ENCODE measurements at places on chromosomes 5 and 9.

DNA sequence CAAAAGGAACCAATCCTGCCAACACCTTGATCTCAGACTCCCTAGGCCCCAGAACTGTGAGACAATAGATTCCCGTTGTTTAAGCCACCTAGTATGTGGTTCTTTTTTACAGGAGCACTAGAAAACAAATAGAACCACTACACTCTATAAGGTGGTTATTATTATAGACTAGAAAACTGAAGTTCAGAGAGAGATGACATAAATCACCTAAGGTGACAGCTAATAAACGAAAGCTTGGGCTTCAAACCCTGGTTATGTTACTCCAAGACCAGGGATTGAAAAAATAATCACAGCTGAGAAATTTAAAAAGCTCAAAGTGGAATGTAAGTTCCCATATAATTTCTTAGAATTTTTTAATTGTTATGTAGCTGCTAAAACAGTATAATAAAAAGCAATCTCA, 716.2 kb upstream of the DMAC1 start:
- no peak for DNase-seq
- no peaks in the 10 kb centered on the region for H3K27me3 ChIP-seq
- H3K36me3 ChIP-seq: no peaks in the 10 kb centered on the region
- H3K4me1 ChIP-seq: no peaks in the 10 kb centered on the region
- no peak overlapping the region for H3K4me3 ChIP-seq
- no peak overlapping the region for H3K27ac ChIP-seq

DNA sequence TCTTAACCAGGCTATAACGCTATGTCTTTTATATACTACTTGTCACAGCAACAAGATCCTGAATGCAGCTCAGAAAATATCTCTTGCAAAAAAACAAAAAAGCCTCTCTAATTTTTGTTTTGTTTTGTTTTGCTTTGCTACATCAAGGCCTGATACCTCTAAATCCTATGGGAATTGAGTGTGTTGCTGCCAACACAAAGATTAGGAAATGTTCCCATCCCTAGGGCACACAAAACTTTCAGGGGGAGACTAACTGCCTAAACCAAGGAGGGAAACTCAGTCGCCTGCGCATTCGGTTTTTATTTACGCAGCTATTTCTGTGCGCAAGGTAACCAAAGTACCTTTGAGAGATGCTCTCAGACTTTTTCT, 1.7 kb downstream of the SSBP2 start:
- peaks cover 21% of the 10 kb centered on the region for H3K4me1 ChIP-seq
- no peak for DNase-seq
- no peaks in the 10 kb centered on the region for H3K36me3 ChIP-seq
- H3K27ac ChIP-seq: no peak overlapping the region
- H3K27me3 ChIP-seq: no peaks in the 10 kb centered on the region

- DNase-seq: no peak
- H3K36me3 ChIP-seq: no peaks in the 10 kb centered on the region
- no peaks in the 10 kb centered on the region for H3K27me3 ChIP-seq
- no peak overlapping the region for H3K27ac ChIP-seq
- H3K4me1 ChIP-seq: no peaks in the 10 kb centered on the region
- H3K4me3 ChIP-seq: no peak overlapping the region
Measured at GRCh38 chr5:170440771-170441392, 51.7 kb upstream of the KCNMB1 start.

DNA sequence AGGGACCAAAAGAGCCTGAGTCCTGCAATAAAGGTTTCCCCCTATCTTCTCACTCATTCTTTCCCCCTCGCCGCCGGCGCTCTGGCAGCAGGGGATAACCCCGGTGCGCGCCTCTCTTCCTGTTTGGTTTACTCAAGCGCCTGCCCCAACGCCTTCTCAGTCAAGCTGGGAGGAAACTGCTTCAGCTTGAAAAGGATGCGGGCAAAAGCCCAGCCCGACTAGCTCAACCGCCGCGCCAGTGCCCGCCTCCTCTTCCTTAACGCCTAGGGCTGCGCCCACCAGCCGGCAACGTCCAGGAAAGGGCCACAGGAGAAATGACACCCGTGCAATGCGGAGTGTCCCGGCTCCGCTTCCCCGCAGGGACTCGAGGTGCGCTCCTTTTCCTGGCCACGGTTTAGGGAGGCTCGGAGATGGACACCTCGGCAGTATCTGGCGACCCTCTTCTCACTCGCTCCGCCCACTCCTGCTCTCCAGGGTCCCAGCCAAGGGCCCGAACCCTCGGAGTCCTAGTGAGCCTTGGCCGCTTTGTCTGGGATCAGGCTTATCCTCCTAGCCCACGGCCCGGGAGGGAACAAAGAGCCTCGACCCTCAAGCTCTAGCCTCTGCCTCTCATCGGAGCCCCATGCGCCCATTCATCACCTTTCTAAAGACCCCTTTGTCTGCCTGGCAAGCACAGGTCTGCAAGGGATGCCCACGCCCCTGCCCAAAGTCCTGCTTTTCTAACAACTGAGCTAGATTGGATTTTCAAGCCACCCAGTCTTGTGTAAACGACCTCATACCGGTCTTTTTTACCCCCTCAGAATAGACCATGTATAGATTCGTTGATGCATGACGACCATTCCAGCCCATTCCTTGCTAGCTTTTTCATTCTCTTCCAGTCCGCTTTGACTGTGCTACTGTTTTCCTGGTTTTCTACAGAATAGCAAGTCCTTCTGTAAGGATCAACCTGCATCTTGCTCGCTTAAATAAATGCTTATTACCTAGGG, 2.0 kb downstream of the ST8SIA4 start:
- H3K4me3 ChIP-seq: peak overlapping the region; percentile 54

- no peaks in the 10 kb centered on the region for H3K4me1 ChIP-seq
- peak; percentile 25 for DNase-seq
- H3K27me3 ChIP-seq: no peaks in the 10 kb centered on the region
- no peak overlapping the region for H3K27ac ChIP-seq
Measured at GRCh38 chr5:73985145-73985544, 359.1 kb downstream of the ARHGEF28 start.

DNA sequence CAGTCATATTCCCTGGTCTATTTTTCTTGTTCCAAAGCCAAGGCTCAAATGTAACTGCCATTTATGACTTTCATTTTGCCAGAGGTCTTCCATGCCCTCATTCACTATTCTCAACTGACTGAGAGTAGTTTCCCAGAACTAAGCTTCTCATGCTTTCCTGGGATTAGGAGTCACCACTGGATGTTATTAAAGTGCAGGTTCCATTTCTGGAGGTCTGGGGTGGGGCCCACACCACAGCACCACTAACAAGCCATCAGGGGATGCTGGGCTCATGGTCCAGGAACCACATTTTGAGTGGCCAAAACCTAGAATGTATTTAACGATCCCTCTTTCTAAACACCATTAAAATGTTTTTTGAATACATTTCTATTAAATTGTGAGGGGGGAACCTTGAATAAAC, 677.6 kb downstream of the SEMA5A start:
- H3K4me3 ChIP-seq: no peak overlapping the region
- no peak for DNase-seq
- H3K27me3 ChIP-seq: peaks cover 59% of the 10 kb centered on the region
- H3K4me1 ChIP-seq: no peaks in the 10 kb centered on the region
- no peaks in the 10 kb centered on the region for H3K36me3 ChIP-seq
- no peak overlapping the region for H3K27ac ChIP-seq

GRCh38 chr5:9533096-9533495, 12.8 kb downstream of the SEMA5A start:
- H3K27me3 ChIP-seq: no peaks in the 10 kb centered on the region
- no peak for DNase-seq
- peaks cover 7% of the 10 kb centered on the region for H3K4me1 ChIP-seq

- DNase-seq: no peak
- H3K4me1 ChIP-seq: no peaks in the 10 kb centered on the region
- peaks cover 94% of the 10 kb centered on the region for H3K27me3 ChIP-seq
- no peak overlapping the region for H3K4me3 ChIP-seq
- H3K27ac ChIP-seq: no peak overlapping the region
Measured at GRCh38 chr9:134800791-134801339, 79.7 kb upstream of the FCN2 start.

DNA sequence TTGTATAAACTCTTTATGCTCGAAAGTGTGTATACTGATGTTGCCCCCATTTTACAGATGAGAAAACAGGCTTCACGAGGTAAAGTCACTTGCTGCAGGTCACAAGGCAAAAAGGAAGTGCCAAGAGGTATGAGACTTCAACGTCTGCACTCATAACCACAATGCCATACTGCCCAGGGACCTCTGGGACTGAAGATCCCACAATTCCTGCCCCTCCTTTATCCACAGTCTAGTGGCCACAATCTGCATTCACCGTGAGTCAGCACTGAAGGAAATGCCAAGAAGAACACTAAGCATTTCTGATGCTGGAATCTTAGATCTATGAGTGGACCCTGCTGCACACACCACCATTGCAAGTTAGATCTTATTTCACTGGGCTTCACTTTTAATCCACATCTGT, 37.3 kb downstream of the MED27 start:
- no peaks in the 10 kb centered on the region for H3K36me3 ChIP-seq
- peak; percentile 67 for DNase-seq
- H3K4me3 ChIP-seq: no peak overlapping the region
- H3K27ac ChIP-seq: peak overlapping the region; percentile 74
- no peaks in the 10 kb centered on the region for H3K27me3 ChIP-seq

GRCh38 chr5:116444373-116445295, 130.0 kb downstream of the SEMA6A start:
- H3K36me3 ChIP-seq: no peaks in the 10 kb centered on the region
- H3K4me3 ChIP-seq: no peak overlapping the region
- H3K4me1 ChIP-seq: no peaks in the 10 kb centered on the region
- H3K27me3 ChIP-seq: 0 out of 2 replicates have a peak, but pooled peaks cover 6% of the 10 kb centered on the region
- H3K27ac ChIP-seq: no peak overlapping the region
- no peak for DNase-seq

GRCh38 chr9:21023861-21024260, 7.6 kb downstream of the HACD4 start:
- no peak overlapping the region for H3K27ac ChIP-seq
- no peaks in the 10 kb centered on the region for H3K27me3 ChIP-seq
- H3K4me1 ChIP-seq: no peaks in the 10 kb centered on the region
- H3K36me3 ChIP-seq: no peaks in the 10 kb centered on the region
- no peak overlapping the region for H3K4me3 ChIP-seq

DNA sequence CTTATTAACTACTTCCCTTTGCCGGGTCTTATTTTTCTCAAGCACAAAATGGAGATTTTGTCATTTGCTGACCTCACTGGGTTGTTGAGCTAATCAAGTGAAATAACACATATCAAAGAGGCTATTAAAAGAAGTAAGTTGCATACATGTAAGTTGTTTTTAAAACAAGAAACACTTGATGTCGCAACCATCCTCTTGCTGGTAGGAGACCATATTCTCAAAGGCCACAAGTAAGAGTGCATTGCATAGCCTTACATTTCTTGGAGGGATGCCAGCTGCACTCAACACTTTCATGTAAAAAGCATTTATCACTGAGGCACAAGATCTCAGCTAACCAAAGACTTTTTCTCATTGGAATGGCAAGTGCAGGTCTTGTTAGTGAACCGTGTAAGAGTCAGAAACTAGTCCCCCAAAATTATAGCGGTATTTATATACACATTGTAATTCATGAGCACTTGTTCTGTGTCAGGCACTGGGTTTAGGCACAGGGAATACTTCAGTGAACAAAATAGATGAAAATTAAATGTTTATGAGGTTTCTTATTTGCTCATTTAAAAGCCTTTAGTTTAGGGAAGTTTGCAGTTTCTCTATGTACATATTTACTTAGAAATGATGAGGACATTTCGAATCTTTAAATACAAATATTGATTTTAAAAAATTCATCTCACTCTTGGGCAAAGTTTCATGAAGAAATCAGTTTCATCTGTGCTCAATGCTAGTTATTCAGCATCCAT, 72.0 kb downstream of the ZFAND5 start:
- H3K27me3 ChIP-seq: no peaks in the 10 kb centered on the region
- no peaks in the 10 kb centered on the region for H3K36me3 ChIP-seq
- peaks cover 26% of the 10 kb centered on the region for H3K4me1 ChIP-seq
- DNase-seq: no peak
- no peak overlapping the region for H3K4me3 ChIP-seq

DNA sequence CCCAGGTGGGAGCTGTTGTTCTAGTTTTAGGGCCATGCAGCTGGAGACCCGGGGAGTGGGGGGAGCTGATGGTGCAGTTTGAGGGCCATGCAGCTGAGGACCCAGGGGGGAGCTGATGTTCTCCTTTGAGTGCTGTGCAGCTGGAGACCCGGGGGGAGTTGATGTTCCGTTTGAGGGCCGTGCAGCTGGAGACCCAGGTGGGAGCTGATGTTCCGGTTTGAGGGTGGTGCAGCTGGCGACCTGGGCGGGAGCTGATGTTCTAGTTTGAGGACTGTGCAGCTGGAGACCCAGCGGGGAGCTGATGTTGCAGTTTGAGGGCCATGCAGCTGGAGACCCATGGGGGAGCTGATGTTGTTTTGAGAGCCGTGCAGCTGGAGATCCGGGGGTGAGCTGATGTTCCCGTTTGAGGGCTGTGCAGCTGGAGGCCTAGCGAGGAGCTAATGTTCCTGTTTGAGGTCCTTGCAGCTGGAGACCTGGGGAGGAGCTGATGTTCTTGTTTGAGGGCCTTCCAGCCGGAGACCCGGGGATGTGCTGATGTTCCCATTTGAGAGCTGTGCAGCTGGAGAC, 14.6 kb downstream of the PDCD6 start:
- H3K4me1 ChIP-seq: no peaks in the 10 kb centered on the region
- H3K4me3 ChIP-seq: no peak overlapping the region
- no peak overlapping the region for H3K27ac ChIP-seq
- H3K36me3 ChIP-seq: peaks cover 7% of the 10 kb centered on the region
- no peak for DNase-seq
- H3K27me3 ChIP-seq: no peaks in the 10 kb centered on the region

DNA sequence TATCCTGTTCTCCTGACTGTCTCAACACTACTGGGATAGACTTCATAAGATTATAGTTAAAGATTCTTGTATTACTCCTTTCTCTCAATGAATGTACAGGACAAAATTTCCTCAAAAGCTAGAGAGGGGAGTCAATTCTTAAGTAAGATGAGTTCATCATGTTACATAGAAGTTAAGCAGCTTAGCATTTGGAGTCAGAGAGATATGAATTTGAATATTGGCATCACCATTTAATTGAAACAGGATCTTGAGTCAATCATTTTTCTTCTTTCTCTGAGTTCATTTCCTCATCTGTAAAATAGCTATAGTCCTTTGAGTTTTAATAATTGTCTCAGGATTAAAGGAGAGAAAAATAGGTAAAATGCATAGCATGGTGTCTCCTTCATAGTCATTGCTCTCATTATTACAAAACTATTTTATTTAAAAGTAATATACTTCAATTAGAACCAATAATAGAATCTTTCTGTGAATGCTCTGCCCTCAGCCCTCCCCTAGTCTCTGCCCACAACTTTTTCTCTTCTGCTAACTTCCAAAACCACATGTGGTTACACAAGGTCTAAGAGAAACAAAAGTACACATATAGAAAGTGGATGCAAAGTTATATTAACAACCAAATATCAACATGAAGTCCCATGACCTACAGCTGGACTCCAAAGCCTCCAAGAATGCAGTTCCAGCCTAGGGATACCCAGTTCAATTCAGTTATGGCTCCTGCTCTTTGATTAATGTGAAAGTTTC, 265.6 kb downstream of the TLE1 start:
- H3K27ac ChIP-seq: no peak overlapping the region
- no peaks in the 10 kb centered on the region for H3K27me3 ChIP-seq
- no peaks in the 10 kb centered on the region for H3K4me1 ChIP-seq
- no peaks in the 10 kb centered on the region for H3K36me3 ChIP-seq

- no peak overlapping the region for H3K27ac ChIP-seq
- no peak overlapping the region for H3K4me3 ChIP-seq
- no peak for DNase-seq
- peaks cover 13% of the 10 kb centered on the region for H3K4me1 ChIP-seq
Measured at GRCh38 chr9:2461892-2462291, 159.7 kb upstream of the VLDLR start.

GRCh38 chr5:139371482-139372435, 11.3 kb downstream of the SLC23A1 start:
- DNase-seq: no peak
- peaks cover 33% of the 10 kb centered on the region for H3K4me1 ChIP-seq
- H3K4me3 ChIP-seq: no peak overlapping the region
